Fibroblast of lung (primary cell): ENCODE measurements at places on chromosomes 13 and 19. TPM values are rescaled to one million over a fixed set of nuclear protein-coding genes. Genes with fewer than 3 reads are reported as not detected.

CEACAM19 gene
- polyA plus RNA-seq, result 7.7 and 9.9 TPM in 2 replicates

KASH5 gene
- not detected in 2 replicates for polyA plus RNA-seq

DNA sequence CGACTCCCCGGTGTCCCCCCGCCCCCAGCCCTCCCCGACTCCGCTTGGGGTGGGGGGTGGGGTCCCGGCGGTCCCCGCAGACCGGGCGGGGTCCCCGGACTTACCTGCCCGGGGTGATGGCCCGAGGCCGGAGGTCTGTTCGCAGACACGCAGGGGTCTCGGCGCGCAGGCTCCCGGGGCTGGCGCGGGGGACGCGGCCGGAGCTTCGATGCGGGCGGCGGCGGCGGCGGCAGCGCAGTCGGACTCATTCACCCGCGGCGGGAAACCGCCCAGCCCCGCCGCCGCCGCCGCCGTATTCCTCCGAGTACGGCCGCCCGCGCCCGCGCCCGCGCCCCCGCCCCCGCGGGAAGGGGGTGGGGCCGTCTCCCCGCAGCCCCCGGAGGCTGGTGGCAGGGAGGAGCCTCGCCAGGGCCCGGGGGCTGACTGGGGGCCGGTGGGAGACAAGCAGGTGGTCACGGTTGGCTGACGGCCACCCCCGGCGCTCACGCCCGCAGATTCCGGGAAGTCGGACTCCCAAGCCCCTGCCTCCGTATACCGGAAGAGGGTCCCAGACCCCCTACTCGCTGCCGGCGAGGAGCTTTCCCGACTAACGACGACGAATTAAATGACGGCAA, at the start of gene C2CD4C:
Gene C2CD4C, minus strand, starts transcription at position 246 of the 614 bp plus-strand sequence. CDS start 786 bp downstream, outside the sequence.
- DNase-seq, result no peak

DNA sequence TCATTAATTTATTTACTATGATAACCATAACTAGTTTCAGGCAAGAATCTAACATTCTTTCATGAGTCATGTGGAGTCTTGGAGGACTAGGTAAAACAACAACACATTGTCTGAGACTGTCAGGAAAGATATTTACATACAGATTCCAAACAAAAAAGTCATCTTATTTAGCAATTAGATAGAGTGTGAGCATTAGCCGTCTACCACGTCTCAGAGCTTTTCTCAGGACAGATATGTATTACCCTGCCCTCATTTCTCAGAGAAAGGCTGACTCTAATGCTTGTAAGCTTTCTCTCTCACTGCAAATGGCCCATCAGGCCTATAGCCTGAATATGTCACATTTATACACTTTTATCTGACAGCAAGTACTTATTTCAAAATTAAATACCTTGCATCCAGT, 312.1 kb upstream of the PCDH20 start:
- DNase-seq, result peak; percentile 57

DNA sequence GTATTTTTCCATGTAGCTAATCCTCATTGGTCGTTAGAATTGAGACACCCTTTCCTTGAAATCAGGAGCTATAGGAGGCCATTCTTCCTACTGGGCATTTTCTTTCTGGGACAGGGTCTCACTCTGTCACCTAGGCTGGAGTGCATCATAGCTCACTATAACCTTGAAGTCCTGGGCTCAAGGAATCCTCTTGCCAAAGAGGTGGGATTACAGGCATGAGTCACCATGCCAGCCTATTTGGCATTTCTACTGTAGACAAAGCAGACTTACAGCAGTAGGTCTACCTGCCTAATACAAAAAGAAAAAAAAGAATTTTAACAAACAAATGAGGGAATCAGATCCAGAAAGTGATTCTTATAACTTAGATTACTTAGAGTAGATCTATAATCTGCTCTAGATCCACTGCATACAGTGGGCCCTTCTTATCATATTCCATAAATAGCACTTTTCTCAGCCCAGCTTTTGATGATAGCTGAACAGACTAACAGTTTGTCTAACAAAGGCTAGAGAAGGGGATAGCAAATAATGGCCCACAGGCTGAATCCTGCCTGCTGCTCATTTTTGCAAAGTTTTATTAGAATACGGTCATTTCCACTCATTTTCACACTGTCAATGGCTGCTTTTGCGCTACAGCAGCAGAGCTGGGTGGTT, 36.7 kb upstream of the USPL1 start:
- no peak for DNase-seq

DNA sequence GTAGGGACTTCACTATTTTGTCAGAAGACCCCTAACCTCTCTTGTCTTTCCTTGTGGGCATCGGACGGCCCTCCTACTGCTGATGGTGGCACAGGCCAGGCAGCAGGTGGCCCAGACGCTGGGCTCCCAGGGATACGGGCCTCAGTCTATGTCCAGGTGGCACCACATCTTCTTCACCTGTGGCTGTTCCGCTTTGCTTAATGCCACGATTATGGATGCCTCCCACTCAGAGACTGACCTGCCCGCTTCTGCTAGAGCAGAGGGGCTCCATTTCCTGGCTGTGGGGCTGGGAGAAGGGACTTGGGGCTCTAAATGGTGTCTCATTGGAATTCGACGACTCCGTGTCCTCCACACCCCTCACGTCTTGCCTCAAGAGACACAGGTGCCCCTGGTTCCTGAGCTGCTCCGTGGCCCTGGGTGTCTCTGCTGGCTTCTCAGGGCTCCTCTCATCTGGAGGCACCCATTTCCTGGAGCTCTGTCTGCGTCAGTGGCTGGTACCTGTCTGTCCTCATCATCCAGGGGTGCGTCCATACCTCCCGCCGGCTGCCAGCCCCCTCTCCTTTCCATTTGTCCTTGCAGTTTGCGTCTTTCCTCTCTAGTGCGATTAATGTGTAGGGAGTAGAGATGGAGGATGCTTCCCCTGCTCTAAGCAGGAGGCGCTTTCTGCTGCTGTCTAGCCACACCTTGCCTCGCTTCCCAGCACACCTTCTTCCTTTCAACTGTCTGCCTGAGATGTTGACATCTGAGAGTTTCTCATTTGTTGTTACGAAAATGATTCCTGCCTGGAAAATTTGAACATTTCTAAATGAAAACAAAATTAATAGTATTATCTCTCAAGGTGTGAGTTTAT, 63.4 kb downstream of the TEX29 start:
- DNase-seq, result no peak

DNA sequence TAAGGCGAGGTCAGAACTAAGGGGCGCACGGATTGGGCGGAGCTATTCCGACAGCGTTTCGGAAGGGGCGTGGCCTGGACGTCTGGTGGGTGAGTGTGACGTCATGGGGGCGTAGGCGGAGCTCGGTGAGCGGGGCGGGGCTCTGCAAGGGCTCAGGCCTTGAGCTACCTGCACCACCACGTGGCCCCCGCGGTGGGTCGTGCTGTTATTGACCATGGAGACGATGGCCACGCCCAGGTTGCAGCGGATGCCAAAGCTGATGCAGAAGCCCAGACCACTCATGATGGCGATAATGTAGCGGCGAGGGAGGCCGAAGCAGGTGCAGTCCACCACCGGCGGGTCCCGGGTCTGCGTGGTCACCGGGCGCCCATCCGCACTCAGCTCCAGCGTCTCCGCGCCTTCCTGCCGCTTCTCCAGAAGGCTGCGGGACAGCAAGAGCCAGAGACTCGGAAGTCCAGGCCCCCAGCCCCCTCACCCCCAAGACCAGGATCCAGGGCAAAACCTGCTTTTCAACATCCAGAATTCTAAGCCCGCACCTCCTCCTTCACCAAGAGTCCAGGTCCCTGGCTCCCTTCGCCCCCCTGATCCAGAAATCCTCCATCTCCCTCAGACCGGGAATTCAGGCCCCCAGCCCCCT, 4.8 kb downstream of the SLC17A7 start:
- no peak for DNase-seq

DNA sequence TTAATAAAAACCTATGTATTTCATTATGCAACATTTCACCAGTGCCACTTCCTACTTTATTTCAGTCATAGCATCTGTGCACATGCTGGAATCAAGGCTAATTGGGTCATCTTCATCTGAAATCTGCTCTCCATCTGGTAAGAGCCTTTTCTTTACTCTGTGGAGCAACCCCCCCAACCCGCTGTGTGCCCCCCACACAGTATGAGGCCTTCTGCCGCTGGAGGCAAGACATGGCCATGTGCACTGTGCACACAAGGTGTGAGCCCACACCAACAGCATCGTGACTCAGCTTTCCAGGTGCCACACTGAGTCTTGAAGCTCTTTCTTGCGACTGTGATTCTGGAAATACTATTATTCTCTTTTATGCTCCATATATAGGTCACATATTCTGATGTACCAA, 471.0 kb downstream of the TBC1D4 start:
- no peak for DNase-seq

DNA sequence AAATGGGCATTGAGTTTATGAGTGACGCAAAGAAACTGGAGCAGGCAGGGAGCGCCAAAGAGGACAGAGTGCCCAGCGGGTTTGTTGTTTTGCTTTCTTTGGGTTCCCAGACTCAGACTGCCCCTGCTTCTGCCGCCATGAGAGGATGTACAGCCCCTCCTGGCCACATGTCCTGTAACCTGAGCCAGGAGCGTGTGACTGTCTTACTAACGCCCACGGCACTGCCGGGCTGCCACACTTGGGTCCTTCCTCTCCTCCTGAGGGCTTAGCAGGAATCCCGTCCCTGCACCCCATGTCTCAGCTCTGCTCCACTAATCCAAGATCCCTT, 80.5 kb downstream of the GPR12 start:
- DNase-seq, result peak; percentile 12

WTIP gene
- 18.4 and 20.9 TPM in 2 replicates for polyA plus RNA-seq

GRCh38 chr19:29833614-29834261, 21.9 kb downstream of the CCNE1 start:
- DNase-seq, result no peak

- no peak for DNase-seq
Observed at GRCh38 chr19:413756-414420, 4.9 kb upstream of the C2CD4C start.

DNA sequence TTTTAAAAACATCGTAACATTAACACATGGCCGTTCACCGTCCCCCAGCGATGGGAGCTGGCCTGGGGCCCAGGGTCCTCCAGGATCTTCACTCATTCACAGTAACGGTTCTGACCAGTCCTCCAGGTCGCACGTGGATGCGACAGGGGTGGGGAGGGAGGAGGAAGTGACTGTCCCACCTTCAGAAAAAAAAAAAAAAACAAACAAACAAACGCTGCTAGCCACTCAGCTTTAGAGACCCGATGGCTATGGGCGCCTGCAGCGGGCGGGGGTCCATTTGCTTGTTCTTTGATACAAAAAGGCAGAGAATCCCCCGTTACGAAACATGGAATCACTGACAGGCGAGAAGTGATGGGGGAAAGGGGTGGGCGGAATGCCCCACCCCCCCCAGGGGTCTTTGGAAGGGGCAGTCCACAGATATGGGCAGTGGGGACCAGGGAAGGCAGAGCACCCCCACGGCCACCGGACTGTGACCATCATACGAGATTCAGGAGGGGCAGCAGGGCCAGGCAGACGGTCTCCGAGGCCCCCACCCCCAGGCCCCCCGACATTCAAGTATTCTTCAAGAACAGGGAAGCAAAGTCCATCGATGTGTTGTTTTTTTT, 13.3 kb downstream of the MKNK2 start:
- DNase-seq, result no peak

KLK8 gene
- polyA plus RNA-seq, result not detected in 2 replicates

TMPRSS9 gene
- polyA plus RNA-seq, result not detected in 2 replicates

- peak; percentile 14 for DNase-seq
Observed at GRCh38 chr13:37100731-37101130, 4.7 kb downstream of the CSNK1A1L start.

DNA sequence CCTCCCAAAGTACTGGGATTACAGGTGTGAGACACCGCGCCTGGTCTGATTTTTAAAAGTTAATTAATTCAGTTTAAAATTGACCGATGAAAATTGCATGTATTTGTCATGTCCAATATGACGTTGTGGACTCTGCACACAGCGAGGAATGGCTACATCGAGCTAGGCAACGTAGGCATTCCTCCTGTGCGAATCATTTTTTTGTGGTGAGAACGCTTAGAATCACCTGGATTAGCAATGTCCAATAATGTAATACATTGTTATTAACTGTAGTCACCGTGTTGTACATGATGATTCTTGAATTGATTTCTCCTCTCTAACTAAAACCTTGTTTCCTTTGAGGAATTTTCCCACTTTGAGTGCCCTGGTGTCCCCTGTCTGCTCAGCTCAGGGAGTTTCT, 3.4 kb downstream of the LAIR2 start:
- no peak for DNase-seq

GRCh38 chr19:44430956-44431355, 17.3 kb downstream of the ZNF229 start:
- no peak for DNase-seq

DNA sequence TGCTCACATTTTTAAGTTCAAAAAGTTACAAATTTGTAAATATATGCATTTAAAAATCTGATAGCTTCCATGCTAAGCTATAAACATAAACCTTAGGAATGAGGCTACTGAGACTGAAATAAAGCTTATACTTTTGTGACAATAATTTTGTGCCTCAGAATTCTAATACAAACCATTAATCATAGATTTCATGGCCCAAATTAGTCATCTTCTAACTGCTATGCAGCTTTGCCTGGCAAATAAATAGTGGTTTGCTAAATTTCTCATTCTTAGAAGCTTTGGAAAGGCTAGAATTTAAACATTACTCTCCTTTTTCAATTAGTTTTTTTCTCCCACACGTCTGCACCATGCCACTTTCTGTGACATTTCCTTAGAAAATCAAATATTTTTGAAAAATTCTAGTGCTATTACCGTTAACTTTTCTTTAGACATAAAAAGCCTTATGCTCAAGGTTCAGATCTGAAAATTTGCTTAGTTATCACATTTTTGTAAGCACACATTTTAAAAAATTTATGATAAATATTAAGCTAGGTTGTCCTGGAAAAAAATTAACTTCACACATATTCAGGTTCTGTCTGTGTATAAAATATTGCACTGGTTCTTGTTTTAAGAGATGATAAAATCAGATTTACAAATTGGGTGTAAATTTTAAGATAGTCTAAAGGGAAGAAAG, 46.9 kb downstream of the FNDC3A start:
- DNase-seq, result peak; percentile 59

- no peak for DNase-seq
Observed at GRCh38 chr13:66536746-66537145, 693.4 kb downstream of the PCDH9 start.

GRCh38 chr19:33621811-33622504, at the start of gene CHST8:
TSS of gene CHST8 (plus strand) at chr19:33621953. CDS start at chr19:33689262, 67,309 bp downstream.
- peak; percentile 44 for DNase-seq

DNA sequence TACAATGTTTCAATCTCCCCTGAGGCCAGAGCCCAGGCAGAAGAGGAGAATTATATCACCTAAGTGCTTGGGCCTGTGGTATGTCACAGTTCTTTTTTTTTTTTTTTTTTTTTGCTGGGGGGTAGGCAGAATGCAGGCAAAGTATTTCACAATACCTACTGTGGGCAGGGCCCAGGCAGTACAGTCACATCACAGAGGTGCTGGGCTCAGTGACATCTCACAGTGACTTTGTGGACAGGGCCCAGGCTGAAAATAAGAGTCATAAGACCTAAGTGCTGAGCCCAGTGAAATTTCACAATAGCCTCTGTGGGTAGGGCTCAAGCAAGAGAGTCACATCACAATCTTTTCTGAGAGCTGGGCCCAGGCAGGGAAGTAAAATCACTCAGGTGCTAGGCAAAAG, 15.9 kb upstream of the ZNF208 start:
- no peak for DNase-seq

GRCh38 chr13:95156208-95156607, 145.0 kb downstream of the ABCC4 start:
- DNase-seq, result peak; percentile 61

ANGPTL4 gene
- polyA plus RNA-seq, result 6.0 and 6.6 TPM in 2 replicates
